ENCODE measurements at places on chromosomes 5 and 9.

GRCh38 chr5:73596705-73597328 lies 29.2 kb upstream of the ARHGEF28 start:
- peak; percentile 8 for DNase-seq

GRCh38 chr9:94148419-94148818 lies 64.2 kb downstream of the PTPDC1 start:
- no peak for DNase-seq

DNA sequence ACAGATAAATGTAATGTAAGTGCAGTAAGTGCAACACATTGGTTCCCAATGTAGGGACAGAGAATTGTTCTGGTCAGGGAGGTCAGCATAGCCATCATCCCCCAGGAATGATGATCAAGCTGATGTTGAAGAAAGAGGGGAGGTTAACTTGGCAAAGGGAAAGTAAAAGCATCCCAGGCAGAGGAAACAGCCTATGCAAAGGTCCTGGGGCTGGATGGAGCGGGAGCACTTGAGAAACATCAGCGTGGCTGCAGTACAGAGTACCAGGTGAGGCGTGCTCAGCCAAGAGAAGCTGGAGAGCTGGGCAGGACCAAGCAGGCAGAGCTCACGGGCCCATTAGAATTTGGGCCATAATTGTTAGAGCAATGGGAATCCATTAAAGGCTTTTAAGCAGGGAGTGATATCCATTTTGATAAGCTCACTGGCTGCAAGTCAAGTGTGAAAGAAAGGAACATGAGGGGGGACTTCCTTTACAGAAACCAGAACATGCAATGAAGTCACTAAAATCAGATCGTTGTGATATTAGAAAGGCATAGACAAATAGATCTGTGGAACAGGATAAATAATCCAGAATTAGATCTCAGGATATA lies 50.1 kb upstream of the HAND1 start:
- no peak for DNase-seq

DNA sequence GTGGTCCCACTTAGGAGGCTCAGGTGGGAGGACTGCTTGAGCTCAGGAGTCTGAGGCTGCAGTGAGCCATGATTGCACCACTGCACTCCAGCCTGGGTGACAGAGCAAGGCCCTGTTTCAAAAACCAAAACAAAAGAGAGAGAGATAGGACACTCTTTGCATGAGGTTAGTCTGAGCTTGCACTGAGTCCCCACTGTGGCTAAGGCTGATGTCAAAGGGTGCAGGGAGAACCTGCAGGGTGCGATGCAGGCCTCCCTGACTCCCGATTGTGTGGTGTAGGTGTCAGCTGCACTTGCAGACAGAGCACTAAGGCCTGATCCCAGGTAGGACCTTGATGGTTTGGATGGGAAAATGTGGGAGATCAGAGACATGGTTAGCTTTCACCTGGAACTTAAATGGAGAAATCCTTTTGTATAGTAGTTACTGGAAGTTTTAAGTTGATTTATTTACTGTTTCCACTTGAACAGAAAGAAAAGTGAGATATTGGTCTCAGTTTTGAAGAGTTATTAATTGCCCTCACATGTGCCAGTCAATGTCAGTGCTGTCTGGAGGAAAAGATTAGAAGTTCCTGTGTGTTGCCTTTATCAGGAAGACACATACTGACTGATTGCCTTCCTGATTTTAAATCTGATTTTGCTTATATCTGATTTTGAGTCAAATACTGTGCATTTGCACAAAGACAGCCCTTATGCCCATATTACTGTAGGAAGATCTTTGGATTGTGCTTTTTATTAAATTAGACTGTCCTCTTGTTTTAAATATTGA lies 260.0 kb downstream of the MAST4 start:
- DNase-seq = no peak

GRCh38 chr9:68825762-68826472 lies 120.9 kb downstream of the PIP5K1B start:
- DNase-seq = no peak

DNA sequence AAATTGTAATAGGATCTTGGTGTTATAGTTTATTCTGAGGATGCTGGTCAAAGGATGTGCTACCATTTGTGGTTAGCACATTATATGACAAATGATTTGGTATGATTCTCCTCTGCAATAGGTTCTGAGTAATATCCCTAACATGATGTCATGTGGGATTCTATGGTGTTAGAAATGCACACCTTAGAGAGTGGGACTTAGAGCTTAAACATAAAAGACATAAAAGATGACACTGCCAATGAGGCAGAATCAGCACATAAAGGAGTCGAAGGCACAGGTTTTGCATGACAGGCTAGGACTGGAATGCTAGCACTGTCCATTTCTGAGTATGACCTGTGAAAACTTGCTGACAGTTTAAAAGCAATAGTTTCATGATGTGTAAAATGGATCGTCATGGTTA lies 100.4 kb downstream of the OSTF1 start:
- no peak for DNase-seq

GRCh38 chr9:21383627-21384026 lies 1.6 kb downstream of the IFNA2 start:
- no peak for DNase-seq

- DNase-seq = no peak
Observed at GRCh38 chr5:175693741-175694140, 35.9 kb downstream of the HRH2 start.

DNA sequence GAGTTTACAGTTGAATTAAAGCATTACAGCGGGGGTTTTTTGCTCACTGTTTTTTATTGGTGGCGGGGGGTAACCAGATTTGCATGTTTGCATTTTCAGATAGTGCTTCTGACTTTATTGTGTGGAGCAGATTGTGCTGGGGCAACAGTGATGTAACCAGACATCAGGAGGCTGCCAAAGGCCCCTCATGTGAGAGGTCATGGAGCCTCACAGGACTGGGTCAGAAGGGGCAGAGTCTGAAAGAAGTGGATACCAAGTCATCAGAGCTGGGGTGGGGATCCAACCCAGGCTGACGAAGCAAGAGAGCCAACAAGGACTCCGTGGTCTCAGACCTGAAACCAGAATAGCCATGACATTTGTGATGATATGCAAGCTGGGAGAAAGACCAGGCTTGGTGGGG lies 259.4 kb upstream of the TAS2R1 start:
- no peak for DNase-seq

- DNase-seq = no peak
Observed at GRCh38 chr9:127810378-127811187, 7.9 kb downstream of the FPGS start.

DNA sequence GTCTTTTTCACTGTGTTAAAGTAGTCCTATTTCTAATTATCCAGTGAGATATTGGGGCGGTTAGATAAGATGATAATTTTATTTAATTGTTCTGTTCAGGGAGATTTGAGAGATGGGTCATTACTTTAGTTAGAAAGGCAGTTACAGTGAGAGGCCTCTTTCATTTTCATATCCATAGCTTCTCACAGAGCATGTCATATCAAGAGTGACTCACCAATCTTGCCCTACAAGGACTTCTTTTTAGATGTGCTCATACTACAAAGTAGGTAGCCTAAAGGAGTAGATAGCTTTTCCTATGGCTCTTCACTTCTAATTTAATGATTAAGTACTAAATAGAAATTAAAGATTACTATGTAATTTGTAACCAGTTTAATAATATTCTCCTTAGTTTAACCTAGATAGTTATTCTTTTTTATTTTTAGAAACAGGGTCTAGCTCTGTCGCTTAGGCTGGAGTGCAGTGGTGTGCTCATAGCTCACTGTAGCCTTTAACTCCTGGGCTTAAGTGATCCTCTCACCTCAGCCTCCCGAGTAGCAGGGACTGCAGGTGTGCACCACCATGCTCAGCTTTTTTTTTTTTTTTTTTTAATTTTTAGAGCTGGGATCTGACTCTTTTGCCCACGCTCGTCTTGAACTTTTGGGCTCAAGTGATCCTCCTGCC lies 71.0 kb downstream of the FER start:
- no peak for DNase-seq

GRCh38 chr9:128243215-128244018 lies 32.4 kb downstream of the GOLGA2 start:
- DNase-seq = no peak

DNA sequence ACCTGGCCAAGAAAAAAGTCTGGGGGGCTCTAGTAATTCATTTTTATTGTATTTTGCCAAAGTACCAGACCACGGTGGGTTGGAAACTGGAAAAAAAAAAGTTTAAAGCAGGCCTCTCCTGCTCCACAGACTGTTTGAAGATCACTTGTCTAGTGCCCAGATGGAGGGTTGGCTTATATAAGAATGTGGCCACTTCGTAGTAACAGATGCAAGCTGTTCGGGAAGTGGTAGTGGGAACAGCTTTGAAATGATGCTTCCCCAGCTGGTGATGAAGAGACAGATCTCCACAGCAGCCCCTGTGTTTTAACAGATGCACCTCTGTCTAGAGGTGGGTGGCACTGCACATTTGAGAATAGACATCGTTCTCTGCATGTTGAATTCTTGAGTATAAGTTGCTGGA lies 54.3 kb upstream of the DMRT3 start:
- DNase-seq = no peak

DNA sequence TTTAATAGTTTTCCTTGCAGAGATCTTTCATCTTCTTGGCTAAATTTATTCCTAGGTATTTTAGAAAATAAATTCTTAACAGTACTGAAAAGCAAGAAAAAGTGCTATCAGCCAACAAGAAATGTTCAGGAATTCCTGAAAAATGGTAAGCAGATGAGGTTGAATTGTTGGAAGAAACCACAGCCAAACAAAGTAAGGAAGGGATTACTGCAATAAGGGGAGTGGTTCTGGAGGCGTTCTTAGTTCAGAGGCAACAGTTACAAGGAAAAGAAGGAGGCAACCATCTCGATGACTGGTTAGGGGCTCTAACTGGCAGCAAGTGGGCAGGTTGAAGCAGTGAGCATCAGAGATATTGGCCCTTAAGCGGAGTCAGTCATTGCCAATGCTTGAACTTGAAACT lies 12.8 kb upstream of the OR13J1 start:
- no peak for DNase-seq

GRCh38 chr5:159181152-159181551 lies 28.2 kb downstream of the RNF145 start:
- DNase-seq = no peak

- no peak for DNase-seq
Observed at GRCh38 chr9:35559792-35560530, 45.1 kb upstream of the TESK1 start.

GRCh38 chr5:124997186-124997893 lies 250.9 kb upstream of the ZNF608 start:
- DNase-seq = no peak

- peak; percentile 47 for DNase-seq
Observed at GRCh38 chr5:157744051-157745011, 819 bp downstream of the LSM11 start.

DNA sequence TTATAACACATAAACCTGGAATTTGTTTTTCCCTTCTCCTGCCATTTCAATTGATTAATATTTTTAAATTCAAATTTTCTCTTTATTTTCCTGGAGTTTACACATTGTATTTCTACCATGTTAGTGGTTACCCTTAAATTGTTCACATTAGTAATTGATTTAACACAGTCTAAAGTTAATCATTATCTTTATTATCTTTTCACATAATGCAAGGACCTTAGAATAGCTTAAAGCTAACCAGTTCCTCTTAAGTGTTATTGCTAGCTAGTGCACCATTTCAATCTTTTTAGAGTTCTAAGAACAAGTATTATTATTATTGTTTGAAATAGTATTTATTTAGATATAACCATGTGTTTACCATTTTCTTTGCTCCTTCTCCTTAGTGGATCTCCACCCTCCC lies 251.2 kb upstream of the FBXL7 start:
- no peak for DNase-seq

DNA sequence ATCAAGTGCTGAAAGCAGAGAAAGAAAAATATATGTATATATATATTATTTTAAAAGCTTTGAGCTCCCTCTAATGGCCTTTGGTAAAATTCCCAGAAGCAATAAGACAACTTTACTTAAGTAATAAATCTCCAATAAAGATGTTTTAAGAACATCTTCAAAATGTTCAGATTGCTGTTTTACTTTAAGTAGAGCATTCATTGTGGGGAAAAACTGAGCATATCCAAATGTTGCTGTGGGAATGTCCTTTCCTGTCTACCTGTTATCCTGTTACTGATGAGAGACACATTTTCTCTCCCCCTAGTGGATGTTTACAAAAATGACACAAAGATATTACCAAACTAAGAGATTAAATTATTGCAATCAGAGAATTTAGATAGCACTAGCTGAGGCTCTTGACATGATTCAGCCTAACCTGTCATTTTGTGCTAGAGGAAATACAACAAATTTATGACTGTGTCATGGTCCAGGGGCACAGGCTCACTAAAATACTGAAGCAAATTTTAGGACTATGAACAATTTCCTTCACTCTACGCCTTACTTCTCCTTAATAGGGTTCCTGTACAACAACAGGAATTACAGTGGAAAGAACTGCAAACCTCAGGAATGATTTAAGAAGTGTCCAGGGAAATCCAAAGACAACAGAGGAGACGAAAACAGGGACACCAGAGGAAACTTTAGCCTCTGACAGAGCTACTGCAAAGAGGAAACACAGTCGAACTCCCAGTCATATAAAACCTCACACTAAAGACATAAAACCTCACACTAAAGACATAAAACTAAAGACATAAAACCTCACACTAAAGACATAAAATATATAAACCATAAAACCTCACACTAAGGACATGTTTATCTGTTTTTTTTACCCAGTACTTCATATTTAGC lies 24.3 kb upstream of the PRRC1 start:
- DNase-seq = no peak

DNA sequence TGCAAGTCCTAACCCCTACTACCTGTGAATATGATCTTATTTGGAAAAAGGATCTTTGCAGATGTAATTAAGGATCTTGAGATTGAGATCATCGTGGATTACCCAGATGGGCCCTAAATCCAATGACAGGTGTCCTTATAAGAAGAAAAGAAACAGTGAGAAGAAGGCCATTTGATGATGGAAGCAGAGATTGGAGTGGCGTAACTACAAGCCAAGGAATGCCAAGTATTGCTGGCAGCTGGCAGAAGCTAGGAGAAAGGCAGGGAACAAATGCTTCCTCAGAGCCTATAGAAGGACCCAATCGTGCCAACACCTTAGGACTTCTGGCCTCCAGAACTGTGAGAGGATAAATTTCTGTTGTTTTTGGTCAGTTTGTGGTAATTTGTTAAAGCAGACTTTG lies 70.1 kb upstream of the PALM2AKAP2 start:
- no peak for DNase-seq

DNA sequence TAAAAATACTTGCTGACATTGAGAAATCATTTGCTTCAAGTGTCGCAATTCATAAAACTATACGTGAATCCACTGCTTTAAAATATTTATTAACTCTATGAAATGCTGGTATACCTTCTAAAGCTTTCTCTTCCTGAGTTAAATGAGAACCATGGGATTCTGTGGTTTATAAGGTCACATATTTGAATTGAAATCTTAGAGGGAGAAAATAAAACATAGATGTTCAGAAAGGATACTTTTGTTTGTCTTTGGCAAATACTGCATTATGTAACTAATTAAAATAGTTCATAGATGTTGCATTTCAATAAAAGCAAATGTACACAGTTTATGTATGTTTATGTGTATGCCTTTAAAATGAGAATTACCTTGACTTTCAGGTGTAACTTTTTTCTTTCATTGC lies 250.1 kb downstream of the FAM170A start:
- no peak for DNase-seq

DNA sequence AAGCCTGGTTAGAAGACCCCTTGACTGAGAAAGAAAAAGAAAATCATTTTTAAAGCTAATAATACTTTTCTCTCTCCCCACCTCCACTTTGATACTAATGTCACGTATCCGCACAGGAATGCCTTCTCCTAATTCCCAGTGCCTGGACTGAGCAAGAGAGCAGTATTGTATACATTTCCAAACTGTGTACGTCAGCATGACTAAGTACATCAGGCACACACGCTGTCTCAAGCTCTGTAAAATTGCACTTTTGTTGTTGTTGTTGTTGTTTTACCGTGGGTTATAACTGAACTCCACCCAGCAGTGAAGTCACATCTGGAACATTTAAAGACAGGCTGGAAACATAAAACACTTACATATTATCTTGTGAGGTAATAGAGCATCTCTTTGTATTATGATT lies 407.6 kb downstream of the DNAH5 start:
- no peak for DNase-seq
